ENCODE measurements at places on chromosomes 2 and 18.

DNA sequence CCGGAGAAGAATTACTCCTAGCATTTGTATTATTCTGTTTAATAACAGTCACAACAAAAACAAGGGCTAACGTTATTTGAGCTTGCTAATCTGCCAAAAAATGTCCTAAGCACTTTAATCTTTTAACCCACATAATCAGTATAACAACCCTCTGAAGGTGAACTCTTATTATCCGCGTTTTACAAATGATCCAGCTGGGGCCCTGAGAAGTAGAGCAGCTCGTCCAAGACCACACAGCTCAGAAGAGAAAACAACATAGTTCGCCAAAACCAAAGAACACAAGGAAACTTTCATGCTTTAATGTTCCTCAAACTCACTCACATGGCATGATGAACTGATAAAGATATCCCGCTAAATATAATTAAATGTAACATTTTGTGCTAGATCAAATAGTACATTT, 159.7 kb upstream of the ZNF236 start:
- no peak for DNase-seq

DNA sequence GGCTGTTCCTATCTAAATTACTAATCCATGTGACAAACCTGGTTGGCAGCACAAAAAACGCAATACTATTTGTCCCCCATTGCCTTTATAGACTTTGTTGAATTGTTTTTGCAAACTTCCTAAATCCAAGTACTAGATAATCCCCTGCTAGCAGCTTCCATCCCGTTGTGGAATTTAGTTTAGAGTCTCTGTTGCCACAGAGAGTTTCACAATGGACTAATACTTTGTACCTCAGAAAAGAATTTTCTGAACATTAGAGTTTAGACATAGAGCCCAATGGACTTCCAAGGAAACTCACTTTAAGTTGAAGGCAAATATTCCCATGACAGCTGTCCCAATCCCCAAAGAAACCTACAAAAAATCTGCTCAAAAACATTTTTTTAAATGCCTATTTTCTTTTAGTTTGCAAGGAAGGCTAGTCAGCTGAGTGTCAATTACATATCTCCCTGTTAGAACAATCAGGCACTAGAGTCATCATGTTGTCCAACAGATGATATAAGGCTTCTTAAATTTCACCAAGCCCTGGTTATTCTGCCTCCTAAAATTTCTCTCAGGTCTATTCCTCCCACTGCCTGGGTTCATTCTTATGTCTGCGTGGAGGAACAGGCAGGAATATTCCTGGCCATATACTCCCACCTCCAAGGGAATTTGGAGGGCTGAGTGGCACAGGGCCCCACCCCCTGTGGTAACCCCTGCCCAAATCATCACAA, 27.2 kb downstream of the RNF152 start:
- no peak for DNase-seq

- no peak for DNase-seq
Measured at GRCh38 chr2:217986256-217986961, 16.4 kb downstream of the TNS1 start.

GRCh38 chr2:10721396-10722251, at the start of gene ATP6V1C2:
ATP6V1C2 (plus strand) TSS chr2:10721630; CDS start chr2:10722850, 1,220 bp downstream.
- no peak for DNase-seq

DNA sequence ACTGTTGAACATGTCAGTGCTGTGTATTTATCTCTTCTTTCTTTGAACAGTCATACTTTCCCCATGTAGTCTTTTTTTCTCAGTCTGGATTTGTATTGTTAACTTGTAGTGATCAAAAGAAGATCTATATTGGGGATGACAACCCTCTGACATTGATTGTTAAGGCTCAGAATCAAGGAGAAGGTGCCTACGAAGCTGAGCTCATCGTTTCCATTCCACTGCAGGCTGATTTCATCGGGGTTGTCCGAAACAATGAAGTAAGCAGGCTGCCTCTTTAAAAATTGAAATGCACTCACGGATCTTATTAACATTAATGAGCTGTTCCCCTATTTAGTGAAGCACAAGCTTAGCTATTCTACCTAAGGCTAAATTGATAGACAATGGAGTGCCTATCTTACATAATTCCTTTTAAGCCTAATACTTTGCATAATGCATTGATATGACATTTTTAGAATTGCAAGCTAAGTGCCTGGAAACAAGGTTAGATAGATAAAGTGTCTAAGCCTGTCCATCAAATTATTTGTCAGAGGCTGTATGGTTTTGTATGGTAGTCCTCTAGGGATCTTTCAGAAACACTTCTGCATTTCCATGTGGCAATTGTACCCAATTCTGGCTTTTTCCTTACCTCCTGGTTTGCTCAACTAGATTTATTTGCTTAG, 29.3 kb upstream of the FAM171B start:
- no peak for DNase-seq

- no peak for DNase-seq
Measured at GRCh38 chr18:8989017-8989416, 113.5 kb upstream of the NDUFV2 start.

DNA sequence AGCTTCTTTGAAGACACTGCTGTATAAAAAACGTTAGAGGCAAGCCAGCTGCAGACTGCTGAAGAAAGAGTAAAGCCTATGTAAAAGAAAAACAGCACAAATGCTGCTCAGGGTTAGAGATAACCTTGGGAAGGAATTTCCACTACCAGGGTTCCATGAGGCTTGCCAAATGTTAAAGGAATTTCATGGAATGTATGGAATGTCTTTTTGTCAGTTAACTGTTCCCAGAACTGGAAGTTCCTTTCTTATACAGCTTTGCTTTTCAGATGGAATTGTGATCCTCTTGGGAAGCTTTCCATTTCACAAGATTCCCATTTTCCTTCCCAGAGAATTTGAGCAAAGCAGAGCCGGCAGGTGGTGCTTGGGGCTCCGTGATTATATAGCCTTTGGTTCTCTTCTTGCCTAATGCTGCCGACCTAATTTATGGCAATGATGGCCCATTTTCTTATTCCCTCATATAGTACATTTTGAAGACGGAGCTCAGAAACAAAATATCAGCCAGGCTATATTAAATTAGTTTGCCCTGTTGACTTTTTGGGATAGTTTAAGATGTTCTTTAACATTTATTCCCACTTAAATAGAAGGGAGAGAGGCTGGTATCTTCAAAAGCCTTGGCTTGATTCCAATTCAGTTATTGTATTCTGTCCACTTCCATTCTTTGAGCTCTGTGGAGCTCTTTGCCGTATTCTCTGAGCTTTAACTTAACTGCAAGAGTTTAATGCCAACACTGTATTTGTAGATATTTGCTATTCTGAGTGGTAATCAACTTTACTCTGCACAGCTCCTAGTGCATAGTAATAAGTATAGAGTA, 162.3 kb downstream of the PHLPP1 start:
- peak; percentile 34 for DNase-seq

GRCh38 chr2:73856214-73856613, 27.5 kb downstream of the STAMBP start:
- peak; percentile 96 for DNase-seq

DNA sequence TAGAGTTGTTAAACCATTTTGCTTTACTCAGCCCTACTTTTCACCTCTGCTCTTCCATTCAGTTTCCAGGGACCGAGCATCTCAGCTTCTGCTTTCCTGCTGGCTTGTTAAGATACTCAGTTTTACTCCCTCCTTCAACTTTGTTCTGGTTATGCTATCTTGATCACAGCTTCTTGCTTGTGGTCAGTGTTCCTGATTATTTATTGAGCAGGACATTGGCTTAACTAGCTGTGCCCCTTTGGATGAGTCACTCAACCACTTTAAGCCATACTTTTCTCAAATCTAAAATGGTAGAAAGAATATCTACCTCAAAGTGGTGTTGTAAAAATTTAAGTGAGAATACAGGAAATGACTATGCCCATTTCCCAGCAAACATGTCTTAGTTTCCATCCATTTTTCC, 124.0 kb downstream of the KYNU start:
- DNase-seq: no peak

GRCh38 chr2:150474326-150475074, 13.0 kb downstream of the RND3 start:
- no peak for DNase-seq

- no peak for DNase-seq
Measured at GRCh38 chr2:219418155-219419011, at the start of gene DES. DES (plus strand) TSS chr2:219418377; CDS start chr2:219418463, 86 bp downstream.

DNA sequence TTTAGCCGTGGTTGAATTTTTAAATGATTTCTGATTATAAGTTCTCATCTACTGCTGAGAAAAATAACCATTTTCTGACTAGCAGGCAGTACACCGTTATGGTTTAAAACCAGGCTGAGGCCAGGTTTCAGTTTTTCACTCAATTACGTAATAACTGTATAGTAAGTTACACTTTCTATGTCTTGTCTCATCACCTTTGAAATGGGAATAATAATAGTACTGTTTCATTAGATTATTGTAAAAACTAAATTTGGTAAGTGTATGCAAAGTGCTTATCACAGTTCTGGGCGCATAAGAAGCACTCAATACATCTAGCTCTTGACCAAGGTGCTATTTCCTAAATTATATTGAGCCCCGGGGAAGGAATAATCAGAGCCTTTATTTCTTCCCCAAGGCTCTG, 76.8 kb downstream of the LIMS1 start:
- DNase-seq: no peak

DNA sequence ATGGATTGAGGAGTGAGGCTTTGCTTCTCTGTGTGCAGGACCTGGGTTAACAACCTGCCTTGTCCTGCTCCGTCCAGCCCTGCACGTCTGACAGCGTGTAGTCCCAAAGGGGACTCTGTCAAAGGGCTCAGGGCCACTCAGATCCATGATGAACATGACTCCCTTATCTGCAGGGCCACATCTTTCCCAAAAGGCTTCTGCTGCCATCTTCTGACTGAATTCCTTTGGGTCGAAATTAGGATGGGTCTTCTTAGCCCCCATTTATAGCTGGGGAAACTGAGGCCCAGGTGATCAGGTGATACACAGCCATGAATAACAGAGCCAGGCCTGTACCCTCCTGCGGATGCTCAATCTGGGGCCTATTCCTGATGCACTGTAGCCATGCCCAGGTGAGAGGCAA, 109.2 kb downstream of the CELF4 start:
- no peak for DNase-seq

GRCh38 chr2:168119515-168120141, 127.8 kb downstream of the STK39 start:
- peak; percentile 29 for DNase-seq

DNA sequence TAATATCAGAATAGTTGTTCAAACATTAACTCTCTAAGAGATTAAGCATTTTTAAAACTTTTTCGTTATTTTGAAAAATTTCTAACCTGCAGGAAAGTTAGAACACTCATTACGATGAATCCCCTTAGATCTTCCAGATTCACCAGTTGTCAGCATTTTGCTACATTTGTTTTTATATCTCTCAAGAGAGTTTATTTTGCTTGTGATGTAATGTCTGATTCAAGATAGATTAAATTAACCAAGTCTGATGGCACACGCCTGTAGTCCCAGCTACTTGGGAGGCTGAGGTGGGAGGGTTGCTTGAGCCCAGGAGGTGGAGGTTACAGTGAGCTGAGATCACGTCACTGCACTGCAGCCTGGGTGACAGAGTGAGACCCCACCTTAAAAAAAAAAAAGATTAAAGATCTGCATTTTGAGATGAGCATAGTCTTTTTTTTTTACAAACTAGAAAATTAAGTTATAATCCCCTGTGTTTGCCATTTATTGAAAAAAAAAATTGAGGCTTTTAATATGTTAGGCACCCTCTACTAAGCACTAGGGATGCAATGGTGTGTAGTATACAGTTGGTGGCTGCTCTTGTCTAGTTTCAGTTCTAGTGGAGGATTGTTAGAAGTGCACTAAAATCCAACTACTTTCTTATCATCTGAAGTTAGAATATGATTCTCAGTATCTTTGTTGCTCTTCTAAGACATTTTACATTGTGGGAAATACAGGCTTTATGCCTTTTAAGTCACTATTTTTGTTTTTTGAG, 20.9 kb downstream of the RAB10 start:
- no peak for DNase-seq

- DNase-seq: no peak
Measured at GRCh38 chr2:149363958-149364357, 33.6 kb downstream of the LYPD6 start.

GRCh38 chr2:30404319-30405259, 42.5 kb upstream of the LCLAT1 start:
- no peak for DNase-seq

- DNase-seq: no peak
Measured at GRCh38 chr2:218282173-218282991, 9.9 kb downstream of the TMBIM1 start.

GRCh38 chr2:195320413-195320973, 336.5 kb upstream of the SLC39A10 start:
- DNase-seq: no peak

- peak; percentile 93 for DNase-seq
Measured at GRCh38 chr2:7007846-7008741, 90.9 kb downstream of the RNF144A start.

- DNase-seq: no peak
Measured at GRCh38 chr2:239457586-239458445, 57.0 kb upstream of the HDAC4 start.

GRCh38 chr2:221675201-221675908, 103.3 kb upstream of the EPHA4 start:
- DNase-seq: no peak

- no peak for DNase-seq
Measured at GRCh38 chr18:50748243-50749229, 71.3 kb downstream of the MRO start.

DNA sequence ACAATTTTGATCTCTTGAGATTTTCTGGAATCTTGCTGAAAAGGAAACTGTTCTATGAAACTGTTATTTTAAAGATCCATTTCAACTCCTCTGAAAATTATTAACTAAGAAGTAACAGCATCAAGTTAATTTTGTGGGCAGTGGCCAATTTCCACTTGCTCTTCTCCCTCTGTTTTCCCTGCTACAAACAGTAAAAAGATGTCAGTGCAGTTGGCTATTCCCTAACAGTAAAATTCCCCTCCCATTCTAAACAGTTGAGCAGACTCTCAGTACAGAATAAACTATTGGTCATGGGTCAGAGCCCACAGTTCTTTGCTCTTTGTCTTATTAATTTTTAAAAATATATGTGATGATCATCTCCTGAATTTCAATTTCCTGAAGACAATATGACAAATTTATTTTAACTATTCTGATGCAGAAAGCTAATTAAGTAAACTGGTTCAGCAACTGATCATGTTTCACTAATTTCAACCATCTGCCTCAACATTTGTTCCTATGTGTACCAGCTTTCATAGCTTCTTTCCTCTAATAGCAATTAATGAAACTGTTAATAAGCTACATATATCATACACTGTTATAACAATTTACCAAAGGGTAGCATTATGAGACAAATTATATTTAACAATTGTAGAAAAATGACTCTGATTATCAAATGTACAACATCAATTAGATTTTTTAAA, 41.1 kb upstream of the GALNT5 start:
- no peak for DNase-seq

- no peak for DNase-seq
Measured at GRCh38 chr2:168087401-168087800, 160.0 kb downstream of the STK39 start.

DNA sequence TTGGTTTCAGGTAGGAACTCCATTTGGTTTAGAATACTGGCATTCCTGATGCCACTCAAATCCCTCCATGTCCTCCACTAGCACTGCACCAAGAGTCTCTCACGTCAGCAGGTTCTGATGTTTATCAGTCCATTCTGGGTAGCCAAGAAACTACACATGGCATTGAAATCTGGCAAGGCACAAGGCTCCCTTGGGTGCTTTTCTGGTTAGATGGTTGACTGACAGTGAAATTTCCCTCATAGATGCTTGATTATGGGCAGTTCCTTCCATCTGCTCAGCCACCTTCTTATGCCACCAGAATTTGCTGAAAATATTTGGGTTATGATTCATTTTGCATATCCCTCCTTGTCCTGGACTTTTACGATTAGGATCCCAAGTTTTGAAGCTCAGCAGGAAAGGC, 32.6 kb downstream of the EDAR start:
- DNase-seq: no peak

Measured in skeletal muscle cell (primary cell).